ENCODE measurements at places on chromosomes 4 and X.

DNA sequence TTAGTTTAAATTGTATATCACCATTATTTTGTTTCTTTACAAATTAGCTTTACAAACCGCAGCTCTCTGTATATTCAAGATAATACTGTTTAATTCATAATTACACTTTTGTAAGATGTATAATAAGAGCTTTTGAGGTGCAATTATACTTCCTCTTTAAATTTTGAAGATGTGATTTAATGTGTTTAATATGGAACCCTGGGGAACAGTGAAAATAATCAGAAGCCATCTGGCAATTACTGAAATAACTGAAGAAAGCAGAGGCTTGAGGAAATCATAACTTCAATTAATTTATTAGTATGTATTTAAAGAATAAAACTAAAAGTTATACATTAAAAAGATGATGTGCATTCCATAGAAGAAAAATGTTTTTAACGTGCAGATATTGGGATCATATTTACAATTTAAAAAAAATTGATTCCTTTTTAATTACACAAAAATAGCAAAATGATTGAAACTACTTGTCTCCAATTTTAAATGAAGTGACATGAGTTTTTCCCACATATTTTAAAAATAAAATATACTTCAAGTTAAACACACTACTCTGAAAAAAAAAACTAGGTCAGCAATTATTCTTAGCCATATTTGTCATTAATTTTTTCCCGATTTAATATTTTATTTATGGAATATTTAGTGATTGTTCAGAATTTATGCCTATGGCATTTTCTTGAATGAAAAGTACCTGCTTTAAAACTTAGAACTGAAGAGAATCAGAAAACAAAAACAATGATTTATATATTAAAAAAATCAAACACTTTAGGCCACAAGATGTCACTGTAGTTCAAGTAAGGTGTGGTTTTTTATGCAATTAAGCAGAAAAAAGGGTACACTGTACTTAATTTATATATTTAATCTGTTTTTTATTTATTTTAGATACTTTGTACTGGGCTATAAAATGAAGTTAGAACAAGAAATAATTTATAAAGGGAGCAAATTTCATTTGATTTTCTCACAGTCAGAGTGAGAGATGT lies 942.7 kb upstream of the NDST4 start:
- no peak for DNase-seq

- no peak for DNase-seq
Observed at GRCh38 chrX:84715315-84715714, 213.1 kb upstream of the HDX start.

- no peak for DNase-seq
Observed at GRCh38 chrX:45849261-45849862, 648.7 kb upstream of the DIPK2B start.

GRCh38 chr4:74487771-74488170 lies 42.8 kb downstream of the AREG start:
- DNase-seq, result no peak

- no peak for DNase-seq
Observed at GRCh38 chr4:123305736-123306135, 90.9 kb upstream of the SPRY1 start.

DNA sequence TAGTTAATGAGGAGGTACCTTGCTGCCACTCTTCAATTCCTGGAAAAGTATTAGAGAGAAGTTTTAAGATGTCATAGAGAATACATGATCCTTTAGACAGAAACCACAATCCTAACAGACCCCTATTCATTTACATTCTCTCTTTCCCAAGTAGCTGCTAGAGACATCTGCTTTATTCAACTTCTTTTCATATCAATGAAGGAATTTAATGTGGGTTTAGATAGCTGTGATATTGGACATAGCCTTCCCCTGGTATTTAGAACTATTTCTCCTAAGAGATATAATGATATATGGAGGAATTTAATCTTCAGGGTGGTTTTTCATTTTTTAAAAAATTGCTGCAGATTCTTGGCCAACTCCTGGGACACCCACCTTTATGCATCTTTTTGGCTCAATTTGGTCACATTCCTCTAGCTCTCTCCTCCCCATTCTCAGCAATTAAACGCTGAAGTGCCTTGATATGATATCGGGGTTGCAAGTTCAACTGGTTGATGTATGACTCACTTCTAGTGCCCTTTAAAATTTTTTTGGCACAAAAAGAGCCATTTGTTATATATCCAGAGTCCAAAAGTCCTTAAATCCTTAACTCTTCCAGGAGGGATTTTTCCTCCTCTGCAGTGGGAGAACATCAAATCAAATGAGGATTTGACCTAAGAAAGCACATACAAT lies 57.6 kb downstream of the DOCK11 start:
- no peak for DNase-seq

DNA sequence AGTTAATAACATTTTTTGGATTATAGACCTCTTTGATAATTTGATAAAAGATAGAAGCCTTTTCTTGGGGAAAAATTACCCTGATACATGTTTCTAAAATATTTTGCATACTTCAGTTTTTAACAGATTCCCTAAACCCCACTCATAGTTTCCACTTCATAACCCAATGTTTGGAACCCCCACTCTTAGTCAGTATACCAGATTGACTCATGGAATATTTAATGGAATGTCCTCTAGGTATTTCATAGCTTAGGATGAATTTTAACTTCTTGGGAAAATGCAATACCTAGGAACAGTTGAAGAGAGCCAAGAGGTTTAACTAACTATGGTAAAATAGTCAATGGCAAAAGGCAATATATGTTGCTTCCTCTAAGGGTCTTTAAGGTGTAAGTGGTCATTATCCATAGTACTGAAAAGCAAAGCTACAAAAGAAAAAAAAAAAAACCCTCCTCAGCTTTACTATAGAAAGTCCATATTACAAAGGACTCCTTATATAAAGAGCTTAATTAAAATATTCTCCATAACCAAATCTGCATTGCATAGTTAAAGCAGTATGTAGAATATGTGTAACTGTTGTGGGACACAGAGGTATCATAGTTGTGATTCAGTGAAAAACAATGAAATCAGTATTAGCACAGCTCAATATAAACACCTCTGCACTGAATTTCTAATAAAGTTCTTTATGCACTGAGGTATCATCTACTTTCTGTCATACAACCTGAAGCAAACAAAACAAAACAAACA lies 159.9 kb downstream of the PCDH7 start:
- DNase-seq, result no peak

DNA sequence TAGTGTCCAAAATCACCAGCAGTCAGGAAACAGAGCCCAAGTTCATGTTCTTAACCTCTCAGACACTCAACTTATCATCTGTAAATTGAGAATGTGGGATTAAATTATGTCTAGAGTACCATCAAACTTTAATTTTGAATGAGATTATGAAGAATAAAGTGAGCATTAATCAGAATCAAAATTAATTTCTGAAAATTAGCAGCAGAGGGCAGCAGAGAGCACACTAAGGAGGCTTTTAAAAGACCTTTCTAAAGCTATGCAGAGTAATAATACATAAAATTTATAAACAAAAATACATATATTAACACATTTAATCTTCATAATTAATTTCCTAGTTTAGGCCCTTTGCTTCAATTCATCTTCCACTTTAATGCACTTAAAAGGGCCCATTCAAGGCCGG lies 7.1 kb downstream of the TASL start:
- no peak for DNase-seq

DNA sequence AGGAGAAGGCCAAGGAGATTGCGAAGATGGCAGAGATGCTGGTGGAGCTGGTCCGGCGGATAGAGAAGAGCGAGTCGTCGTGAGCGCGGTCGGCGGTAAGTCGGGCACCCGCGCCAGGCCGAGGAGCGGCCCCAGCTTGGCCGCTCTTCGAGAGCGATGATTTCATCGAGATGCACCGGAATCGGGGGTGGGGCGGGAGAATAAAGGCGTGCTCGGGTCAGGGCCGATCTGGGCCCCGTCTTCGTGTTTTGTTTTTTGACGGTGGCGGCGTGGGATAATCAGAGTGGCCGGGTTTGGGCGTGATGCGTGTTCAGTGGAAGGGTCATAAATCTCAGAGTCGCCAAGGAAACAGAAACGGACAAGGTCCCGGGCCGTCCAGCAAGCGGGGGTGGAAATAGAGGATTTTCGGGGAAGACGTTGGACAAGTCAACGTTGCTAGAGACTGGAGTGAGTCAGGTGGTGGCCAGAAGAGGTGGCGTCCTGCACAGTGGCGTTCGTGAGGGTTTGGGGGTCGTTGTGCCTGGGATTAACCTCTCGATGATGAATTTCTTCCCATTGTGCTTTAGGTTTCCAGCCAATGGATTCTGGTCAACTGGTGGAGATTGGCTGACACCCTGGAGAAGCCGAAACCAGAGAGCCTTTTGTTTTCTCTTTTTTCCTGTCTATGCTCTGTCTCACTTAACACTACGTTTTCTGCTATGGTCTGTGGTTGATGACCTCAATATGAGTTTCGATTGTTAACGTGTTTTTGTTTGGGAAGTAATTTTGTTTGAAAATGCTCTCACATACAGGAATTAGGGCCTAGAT lies 882 bp downstream of the MRFAP1 start:
- no peak for DNase-seq

GRCh38 chrX:68748030-68748429 lies 80.8 kb upstream of the EFNB1 start:
- no peak for DNase-seq

DNA sequence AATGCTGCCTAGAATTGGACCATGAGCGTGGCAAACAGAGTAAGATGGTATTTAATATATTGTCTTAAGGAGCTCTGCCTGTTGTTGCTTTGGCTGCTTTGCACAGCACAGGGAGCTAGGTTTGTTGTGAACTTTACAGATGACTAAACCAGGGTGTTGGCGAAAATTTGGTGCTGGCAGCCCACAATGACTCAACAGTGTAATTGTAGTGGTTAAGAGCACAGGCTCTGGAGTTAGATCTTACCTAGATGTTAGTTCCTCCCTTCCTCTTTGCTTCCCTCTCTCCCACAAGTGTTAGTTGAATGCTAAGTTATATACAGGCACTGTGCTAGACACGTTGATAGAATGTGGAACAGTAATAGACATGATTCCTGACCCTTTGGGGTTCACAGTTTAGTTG lies 128.9 kb upstream of the TRPC5 start:
- no peak for DNase-seq

GRCh38 chr4:140764785-140765392 lies 8.7 kb upstream of the TBC1D9 start:
- DNase-seq, result no peak

- no peak for DNase-seq
Observed at GRCh38 chr4:154958621-154959358, 177.7 kb downstream of the RBM46 start.

DNA sequence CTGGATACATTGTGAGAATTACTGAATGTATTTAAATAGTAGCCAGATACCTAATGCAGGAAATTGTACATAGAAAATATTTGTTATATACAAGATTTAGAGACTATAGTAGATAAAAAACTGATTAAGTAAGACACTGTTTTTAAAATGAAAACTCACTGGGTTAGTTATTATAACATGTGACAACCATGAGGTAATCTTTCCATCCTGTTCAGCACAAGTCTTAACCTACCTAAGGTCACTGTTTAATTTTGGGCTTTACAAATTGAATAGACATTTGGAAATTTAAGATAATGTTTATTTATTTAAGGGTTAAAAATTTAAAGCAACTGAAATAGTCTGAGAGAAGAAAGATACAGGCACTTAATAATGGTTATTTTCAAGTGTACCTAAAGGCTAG lies 102.1 kb downstream of the STIM2 start:
- DNase-seq, result no peak

- DNase-seq, result peak; percentile 53
Observed at GRCh38 chrX:153953342-153953830, 8.9 kb upstream of the RENBP start.

DNA sequence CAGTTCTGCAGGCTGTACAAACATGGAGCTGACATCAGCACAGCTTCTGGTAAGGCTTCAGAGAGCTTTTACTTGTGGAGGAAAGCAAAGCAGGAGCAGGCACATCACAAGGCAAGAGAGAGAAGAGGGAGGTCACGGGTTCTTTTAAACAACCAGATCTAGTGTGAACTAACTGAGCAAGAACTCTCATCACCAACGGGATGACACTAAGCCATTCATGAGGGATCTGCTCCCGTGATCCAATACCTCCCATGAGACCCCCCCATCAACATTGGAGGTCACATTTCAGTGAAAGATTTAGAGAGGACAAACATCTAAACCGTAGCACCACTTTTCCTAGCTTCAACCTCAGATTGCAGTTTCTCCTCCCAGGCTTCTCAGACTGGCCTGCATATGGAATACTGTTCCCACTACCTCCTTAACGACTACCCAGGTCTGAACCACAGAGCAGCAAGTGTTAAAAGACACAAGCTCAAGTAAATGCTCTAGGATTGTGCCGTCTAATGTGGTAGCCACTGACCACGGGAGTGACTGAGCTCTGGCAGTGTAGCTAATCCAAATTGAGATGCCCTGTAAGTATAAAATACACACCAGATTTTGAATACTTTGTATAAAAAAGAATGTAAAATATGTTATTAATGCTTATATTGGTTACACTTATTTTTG lies 192.7 kb downstream of the PTTG2 start:
- DNase-seq, result no peak

DNA sequence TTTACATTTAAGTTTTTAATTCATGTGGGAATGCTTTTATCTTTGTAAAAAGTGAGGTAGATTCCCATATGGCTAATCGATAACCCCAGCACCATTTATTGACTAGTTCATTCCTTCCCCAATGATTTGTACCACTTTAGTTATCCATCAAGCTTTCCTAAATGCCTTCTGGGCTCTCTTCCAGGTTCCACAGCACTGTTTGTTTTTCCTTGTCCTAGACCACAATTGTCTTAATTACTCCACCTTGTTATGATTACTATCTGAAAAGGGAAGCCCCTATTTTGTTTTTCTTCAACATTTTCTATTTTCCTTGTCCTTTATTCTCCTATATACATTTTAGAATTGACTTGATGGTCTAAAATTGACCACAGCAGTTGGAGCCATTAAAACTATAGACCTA lies 48.5 kb upstream of the GPRIN3 start:
- DNase-seq, result no peak

GRCh38 chr4:170093973-170094535 lies 4.3 kb upstream of the AADAT start:
- DNase-seq, result no peak

DNA sequence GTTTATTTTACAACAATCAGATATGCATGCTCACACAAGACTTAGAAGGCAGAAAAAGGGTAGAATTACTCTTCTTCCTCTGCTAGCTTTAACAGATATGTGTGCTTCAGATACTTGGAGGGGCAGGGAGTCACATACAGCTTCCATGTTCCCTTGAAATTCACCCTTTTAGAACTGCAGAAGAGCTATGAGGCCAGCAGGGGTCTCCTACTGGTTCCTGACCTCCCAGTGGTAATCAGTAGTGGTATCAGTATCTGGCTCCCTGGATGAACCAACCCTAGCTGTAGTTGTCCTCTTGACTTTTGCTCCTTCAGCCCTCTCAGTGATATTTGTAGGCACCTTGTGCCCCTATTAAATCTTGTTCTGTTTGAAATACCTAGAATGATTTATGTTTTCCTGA lies 81.5 kb downstream of the RCHY1 start:
- no peak for DNase-seq

GRCh38 chrX:37686369-37686995 lies 891 bp downstream of the XK start:
- DNase-seq, result no peak
